ENCODE measurements at places on chromosomes 6 and 20.

GRCh38 chr20:32520927-32521203 is 64.3 kb downstream of the NOL4L start:
- no peak for DNase-seq

GRCh38 chr20:34876406-34877282 is at the start of gene ACSS2:
TSS of gene ACSS2 (plus strand) at chr20:34876612. CDS start at chr20:34876646, 34 bp downstream.
- DNase-seq: no peak

DNA sequence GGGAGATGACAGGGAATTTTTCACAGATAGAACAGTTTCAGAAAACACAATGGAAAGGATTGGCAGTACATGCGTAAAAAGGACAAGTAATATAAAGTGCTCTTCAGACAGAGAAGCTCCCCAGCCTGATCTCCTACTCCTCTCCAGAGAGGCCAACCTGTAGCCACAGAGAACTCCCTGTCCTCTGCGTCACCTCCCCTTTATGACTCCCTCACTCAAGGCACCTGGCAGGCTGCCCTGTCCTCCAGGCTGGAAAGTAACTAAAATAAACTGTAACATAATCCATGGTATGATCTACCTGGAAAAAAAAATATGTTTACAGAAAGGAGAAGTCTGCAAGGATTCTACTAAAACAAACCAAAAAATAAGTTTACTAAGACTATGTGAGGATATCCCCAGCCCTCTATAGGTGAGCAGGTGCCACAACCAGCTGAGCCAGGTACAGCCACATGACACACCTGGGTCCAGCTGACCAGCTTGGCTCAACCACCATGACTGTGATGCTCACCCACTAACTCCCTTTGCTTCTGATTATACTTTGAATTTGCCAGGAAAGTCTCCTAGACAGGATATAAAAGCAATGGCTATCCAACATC is 29.2 kb downstream of the MBOAT1 start:
- no peak for DNase-seq

DNA sequence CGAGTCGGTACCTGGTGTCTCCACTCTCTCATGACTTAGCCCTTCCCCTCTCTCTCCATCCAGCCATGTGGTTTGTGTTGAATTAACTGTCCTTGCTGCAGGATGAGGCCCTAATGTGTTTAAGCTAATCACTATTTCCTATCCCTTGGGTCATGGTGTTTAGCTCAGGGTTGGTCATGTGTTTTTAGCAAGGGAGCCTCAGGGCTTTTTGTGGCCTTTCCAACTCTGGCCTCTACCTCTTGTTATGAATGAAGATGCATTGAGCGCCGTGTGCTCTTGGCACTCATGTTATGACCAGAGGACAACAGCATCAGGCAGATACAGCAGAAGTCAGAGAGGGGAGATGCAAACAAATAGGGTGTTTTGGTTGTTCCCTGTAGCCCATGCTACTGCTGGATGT is 674.2 kb upstream of the FLRT3 start:
- no peak for DNase-seq

GRCh38 chr6:35895560-35895959 is 25.3 kb downstream of the SRPK1 start:
- DNase-seq: no peak

- DNase-seq: no peak
These were observed 54.2 kb upstream of the MLN start for GRCh38 chr6:33857932-33858475.

DNA sequence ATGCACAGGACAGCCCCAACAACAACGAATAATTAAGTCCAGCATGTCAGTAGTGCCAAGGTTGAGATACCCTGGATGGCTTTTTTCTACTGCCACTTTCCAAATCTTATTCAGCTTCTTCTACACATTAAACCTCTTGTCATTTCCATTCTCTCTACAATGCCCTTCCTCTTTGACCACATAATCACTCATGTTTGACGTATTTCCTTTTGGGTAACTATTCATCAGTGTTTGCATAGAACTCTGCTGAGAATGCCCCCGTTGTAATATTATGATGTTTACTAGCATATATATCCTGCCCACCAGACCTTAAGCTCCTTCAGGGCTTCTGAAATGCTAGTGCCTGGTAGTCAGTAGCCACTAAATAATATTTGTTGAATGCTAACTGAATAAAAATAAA is 515.3 kb upstream of the RNF217 start:
- DNase-seq: no peak

- DNase-seq: no peak
These were observed 47.4 kb downstream of the SLC35B3 start for GRCh38 chr6:8387942-8388437.

DNA sequence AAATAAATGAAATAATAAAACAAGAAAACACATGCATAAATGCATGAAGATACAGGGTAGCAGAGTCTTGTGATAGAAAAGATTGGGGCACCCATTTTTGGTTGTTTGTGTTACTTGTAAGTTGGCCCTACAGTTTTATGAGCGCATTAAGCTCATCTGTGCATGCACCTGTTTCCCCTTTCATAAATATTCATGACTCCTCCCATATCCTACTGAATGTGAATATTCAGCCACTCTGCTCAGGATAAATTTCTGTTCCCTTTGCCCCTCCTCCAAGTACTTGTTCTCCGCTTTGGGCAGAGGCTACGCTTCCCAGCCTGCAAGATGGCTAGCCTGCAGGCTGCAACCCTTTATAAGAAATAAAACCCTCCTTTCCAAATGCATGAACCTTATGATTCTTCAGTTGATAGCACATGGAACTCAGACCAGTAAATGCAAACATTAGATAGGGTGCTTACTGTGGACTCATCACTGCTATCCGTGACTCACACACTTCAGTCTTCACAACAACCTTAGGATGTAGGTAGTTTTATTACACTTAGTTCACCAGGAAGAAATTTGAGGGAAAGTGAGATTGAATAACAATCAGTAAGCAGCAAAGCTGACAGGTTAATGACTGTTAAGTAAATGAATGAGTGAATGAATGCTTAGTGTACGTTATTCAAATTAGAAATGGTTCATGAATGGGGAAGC is 15.0 kb downstream of the ALDH8A1 start:
- DNase-seq: no peak

DNA sequence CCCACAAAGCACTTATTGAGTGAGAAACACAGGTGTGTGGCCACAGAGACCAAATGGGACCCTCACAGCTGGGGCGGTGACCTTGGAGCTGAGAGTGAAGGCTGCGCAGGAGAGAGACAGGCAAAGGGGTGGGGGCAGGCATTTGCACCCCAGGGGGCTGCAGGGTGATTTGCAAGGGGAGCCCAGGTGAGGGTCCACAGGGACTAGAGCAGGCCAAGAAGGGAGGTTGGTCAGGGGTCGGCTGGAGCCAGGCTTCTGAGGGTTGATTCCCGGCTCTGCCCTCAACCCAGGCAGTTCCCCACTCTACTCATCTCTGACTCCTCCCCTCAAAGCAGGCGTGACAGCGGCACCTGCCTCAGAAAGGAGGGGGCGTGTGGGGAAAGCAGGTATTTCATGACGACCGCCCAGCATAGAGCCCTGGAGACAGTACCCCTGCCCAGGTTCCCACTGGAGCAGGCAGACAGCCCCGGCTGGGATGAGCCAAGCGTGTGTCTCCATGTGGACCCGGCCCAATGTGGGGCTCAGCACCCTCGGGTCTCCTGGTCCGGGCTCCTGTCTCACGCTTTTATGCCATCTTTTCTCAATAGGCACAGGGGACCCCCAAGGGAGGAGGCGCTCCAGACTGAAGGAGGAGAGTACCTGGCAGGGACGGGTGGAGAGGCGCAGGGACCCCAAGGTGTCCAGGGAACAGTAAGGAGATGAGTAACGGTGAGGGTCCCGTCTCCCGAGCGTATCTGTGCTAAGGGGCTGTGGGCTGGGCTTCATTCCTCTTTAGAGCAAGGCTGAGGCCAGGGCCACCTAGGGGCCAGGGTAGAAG is 3.1 kb upstream of the MRGBP start:
- no peak for DNase-seq

- DNase-seq: no peak
These were observed 217.6 kb upstream of the DTNBP1 start for GRCh38 chr6:15880262-15880973.

DNA sequence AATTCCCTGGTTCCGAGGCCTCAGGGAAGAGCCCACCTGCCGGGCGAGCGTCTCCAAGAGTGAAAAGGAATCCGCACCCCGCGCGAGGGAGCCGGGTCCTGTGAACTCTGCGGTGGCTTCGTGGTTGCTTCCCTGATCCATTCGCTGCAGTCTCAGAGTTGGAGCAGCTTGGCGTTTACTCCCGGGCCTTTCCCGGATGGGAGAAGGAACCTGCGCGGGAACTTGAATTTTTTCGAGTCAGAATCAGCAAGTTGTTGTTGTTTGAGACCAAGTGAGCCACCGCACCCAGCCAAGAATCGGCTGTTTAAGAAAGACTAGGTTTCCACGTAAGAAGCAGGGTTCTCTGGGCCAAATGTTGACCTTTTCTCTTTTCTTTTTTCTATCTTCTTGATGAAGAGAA is 12.9 kb downstream of the PRSS16 start:
- no peak for DNase-seq

GRCh38 chr6:117907601-117908245 is 659 bp downstream of the SLC35F1 start:
- DNase-seq: no peak

DNA sequence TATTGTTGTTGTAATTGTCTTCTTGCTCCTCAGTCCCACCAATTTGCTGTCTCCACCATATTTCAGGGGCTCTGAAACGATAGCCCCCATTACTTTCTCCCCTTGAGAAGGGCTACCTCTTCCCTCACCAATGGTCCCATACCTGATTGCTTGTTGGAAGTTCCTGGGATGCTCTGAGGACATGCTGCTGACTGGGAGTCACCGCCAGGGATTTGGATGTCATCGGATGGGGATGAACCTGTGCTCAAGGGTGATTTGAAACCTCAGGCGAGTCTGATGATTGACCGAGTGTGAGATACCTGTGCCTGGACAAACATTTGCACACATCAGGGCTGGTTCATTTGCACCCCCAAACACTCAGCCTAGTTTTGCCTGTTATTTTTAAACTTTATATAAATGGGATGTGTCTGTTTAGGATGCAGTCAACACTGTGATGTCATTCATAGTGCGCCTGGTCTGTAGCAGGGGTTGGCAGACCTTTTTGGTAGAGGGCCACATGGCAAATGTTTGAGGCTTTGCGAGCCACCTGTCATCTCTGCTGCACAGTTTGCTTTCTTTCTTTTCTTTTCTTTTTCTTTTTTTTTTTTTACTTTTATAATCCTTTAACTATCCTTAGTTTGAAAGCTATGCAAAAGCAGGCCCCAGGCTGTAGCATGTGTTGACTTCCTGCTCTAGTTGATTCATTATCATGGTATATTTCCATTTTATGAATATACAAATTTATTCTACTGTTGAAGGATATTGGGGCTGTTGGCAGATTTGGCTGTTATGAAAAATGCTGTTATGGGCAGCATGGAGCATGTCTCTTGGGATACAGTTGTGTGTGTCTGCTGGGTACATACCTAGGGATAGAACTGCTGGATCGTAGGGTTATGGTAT is 118.5 kb upstream of the PHACTR3 start:
- no peak for DNase-seq

DNA sequence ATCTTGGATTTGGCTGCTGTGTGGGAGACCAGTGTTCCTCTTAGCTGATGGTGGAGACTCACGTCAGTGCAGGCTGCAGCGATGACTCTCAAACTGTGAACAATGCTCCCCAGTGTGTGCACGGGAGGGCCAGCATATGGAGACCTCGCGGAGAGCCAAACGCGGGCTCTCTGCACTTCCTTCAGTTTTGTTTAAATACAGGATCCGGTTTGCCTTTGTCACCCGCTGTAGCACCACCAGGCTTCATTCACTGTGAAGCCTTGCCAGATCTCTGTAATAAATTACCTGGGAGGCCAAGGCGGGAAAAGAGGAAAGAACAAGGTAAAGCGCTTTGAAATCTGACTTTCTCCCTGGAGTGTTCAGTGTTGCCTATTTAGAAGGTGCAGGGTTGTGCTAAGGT is 30.7 kb upstream of the TMEM14A start:
- no peak for DNase-seq

DNA sequence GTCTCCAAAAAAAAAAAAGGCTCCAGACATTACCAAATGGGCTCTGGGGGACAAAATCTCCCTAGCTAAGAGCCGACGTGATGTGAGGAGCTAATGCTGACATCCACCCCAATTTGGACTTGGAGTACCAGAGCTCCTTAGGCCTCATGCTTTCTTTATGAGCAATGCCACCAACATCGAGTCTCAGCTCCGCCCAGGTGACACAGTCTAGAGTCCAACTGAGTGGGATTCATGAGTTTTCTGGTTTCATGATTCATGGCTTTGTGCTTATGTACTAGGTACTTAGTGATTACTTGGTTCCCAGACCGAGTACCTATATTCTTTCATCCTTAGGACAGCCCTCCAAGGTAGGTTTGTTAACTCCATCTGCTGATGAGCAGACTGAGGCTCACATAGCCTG is 4.4 kb downstream of the ANKRD60 start:
- no peak for DNase-seq

Data from DND-41 (cell line).